ENCODE measurements at places on chromosomes 4 and X. TPM values are rescaled to one million over a fixed set of nuclear protein-coding genes. Genes with fewer than 3 reads are reported as not detected.

- DNase-seq: no peak
Observed at GRCh38 chrX:153969904-153970356, 1.7 kb downstream of the HCFC1 start.

PLCXD1 gene
- 41.2 TPM for polyA plus RNA-seq

GRCh38 chrX:19682712-19683331, 167.5 kb upstream of the MAP3K15 start:
- DNase-seq: no peak

GRIPAP1 gene
- 66.3 TPM for polyA plus RNA-seq

DNA sequence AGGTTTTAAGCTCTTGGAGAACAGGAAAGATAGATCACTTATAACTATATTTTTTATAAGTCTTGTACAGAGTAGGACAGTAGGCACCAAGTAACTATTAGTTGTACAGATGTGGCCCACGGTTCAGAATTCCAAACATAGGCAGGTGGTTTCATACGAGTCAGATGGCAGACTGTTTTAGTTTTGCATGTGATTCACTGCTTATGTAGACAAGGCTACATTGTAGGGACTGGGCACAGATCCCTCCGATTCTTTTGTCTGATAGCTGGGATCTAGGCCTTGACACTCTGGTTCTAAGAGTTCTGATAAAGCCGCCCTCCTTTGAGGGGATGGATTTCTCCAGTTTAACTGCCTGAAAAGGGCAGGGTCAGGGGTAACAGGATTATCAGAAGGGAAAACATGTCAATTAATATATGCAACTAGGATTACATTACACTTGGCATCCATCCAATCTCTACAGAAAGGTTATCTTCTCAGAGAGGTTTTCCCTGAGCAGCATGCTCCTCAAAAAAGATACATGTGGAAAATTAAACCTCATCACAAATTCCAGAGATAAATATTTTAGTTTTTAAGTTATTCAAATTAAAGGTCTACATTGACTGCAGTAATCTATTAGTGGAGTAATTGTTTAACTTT, 87.8 kb downstream of the SPRY1 start:
- no peak for DNase-seq

GPR143 gene
- polyA plus RNA-seq: 15.1 TPM

DNA sequence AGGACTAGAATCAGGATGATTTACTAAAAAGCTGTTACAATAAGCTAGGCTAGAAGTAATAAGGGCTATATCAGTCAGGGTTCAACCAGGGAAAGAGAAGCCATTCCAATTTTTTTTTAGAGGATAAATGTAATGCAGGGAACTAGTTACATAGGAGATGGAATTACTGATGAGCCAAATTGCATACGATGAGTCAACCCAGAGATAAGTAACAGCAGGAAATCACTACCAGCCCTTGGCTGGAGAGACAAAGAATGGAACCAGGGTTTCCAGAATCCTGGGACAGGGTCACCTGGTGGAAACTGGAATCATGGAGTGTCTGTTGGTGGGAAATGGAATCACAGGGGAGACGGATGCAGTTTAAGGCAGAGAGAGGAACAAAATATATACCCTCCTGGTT, 13.1 kb upstream of the MAGEA4 start:
- DNase-seq: no peak

DNA sequence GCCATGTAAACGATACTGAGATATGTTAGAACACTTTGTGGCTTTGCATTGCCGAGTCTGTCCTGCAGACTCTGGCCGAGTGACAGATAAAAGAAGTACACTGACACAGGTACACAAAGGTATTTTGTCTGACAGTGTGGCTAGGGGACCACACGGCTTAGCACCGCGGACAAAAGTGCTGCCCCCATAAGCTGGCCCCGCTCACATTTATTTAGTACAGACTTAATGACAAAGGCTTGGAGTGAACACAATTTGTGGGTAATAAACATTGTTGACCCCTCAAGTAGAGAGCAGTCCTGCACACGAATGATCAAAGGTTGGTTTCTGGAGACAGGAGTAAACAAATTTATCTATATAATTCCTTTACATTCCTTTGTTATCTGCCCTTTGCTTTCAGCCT, 976.8 kb downstream of the TRAM1L1 start:
- DNase-seq: no peak

TMEM150C gene
- polyA plus RNA-seq: 22.1 TPM

GRCh38 chr4:184807797-184808712, 17.7 kb downstream of the ACSL1 start:
- DNase-seq: no peak

GRCh38 chrX:107924136-107924746, 57.9 kb downstream of the TEX13B start:
- no peak for DNase-seq

NAP1L3 gene
- polyA plus RNA-seq: 11.5 TPM

L1CAM gene
- 54.8 TPM for polyA plus RNA-seq

DNA sequence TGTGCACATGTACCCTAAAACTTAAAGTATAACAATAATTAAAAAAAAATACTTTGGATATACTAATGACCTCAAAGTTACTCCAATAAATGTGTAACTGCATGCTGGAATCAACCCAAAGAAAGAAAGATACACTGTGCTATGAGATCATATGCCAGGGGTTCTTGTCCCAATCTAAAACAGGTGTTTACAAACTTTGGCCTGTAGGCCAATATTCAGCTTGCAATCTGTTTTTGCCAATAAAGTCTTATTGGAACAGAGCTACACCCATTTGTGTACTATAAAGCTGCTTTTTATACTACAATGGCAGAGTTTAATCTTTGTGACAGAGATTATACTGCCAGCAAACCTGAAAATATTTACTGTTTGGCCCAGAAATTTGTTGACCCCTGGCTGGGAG, 138.8 kb upstream of the AFF2 start:
- no peak for DNase-seq

DNA sequence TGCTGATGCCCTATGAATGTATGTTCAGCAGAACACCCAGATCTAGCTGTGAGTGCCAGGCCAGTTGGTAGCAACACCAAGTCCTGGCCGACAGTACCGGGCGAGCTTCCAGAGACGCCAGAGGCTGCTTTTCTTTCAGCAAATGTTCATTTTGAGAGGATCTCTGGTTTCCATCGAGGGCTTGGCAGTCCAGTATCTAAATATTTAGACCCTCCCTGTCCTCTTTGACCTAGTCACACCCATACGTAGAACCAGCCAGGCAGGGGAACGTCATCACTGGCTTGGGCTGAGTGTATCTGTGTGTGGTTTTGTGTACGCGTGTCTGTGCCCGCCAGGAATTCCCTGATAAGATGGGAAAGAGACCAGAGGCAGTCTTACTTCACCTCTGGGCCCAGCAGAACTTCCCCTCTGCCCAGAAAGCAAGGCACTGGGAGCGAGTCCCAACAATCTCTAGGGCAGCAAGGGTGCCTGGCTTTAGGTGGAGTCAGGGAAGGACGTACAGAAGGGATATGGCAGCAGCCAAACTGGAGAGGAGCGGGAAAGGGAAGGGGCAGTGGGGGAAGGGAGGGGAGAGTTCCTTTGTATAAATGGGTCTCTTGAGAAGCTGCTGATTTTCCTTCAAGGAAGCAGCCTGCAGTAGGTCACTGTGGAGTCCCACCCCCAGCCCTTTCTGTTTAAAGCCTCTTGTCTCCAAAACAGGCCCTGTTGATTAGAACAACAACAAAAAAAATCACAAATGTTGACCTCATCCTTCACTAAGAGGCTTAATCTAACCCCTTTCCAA, 15.0 kb upstream of the ELF4 start:
- no peak for DNase-seq

GRCh38 chr4:158859661-158860060, 90.8 kb downstream of the FNIP2 start:
- DNase-seq: no peak

DNA sequence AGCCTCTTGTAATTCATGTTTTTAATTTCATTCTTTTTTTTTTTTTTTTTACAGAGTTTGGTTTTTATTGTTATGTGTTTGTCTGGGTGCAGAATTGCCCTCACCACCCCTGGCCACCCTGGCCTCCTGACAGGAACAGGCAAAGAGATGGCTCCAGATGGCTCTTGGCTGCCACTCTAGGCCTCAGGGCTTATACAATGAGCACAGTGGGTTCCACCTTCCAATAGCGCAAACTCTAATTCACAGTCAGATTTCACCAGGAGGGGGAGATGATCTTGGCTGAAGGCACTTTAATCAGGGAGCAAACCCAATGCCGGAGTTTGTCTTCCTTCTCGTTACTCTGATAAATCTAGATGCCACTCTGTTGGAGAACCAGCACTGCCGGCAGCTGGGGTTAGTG, 24.8 kb downstream of the CPE start:
- DNase-seq: no peak

DNA sequence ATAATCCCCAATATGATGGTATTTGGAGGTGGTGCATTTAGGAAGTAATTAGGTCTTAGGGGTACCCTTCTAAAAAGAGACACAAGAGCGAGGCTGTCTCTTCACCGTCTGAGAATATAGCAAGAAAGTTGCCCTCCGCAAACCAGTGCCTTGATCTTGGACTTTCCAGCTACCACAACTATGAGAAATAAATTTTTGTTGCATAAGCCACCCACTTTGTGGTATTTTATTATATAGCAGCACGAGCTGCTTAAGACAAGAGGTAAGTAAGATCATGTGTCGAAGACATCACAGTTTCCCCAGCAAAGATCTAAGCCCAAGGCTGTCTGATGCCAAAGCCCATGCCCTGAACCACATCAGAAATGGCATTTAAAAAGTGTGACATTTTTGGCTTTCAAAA, 9.6 kb upstream of the EXOSC9 start:
- DNase-seq: no peak

All from renal pelvis (tissue), 12 donors.